ENCODE measurements at places on chromosomes 12 and 14.
A peak's percentile ranks its signal among the peaks of the same experiment; 100 is the strongest.

- DNase-seq: no peak
These were observed 510.8 kb downstream of the TMTC2 start for GRCh38 chr12:83197483-83197914.

DNA sequence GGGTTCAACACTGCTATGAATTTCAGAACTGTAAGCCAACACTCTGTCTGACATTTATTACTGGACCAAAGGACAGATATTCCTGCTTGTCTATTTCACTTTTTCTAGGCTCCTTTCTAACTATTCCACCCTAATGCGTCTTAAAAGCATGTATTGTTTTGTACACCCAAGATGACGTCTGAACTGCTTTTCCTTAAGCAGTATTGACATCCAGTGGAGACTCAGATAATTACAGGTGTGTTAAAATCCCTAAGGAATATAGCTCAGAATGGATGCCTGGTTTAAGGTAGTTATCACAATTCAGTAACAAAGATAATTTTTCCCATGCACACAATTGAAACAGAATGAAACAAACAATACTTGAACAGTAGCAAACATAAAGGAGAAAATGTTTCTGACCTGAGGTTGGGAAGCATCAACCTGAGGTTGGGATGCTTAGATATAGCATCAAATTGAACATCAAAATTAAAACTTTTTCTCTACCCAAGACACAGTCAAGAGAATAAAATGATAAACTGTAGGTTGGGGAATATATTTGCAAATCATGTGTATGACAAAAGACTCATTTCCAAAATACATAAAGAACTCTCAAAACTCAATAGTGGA lies 93.7 kb upstream of the PTPRR start:
- DNase-seq: no peak

DNA sequence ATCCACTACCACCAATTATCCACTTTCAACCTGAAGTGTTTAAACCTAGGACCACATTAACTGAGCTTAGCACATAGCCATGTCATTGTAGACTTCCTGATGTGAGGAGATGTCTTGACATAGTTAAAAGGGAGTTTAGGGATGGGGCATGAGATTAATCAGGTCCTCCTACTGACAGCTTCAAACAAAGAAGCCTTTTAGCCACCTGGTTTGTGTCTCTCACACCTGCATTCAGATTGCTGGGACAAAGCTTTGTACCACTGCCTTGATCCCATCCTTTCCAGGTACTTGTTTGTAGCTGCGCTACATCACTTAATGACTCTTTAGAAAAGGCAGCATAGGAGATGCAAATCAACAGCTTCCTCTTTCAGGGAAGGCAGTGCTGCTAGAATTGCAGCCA lies 340.7 kb upstream of the DDHD1 start:
- DNase-seq: no peak

DNA sequence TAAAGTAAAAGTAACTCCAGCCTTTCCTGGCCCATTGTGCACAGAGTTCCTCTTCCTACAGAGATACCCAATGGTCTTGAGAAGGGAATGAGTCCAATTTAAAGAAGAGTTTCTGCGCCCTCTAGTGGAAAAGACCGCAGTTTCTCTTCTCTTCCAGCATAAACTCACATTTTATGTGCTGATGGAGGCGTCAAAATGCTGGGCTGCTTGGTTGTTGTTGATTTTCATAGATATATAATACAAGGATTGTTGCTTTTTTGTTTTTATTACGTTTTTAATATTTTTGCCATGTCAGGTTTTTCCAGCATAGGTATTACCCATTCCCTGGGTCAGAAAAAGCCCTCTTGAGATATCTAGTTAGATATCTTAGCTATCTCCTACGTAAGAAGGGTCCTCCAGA lies 356.9 kb upstream of the STXBP6 start:
- peak; percentile 43 for DNase-seq

DNA sequence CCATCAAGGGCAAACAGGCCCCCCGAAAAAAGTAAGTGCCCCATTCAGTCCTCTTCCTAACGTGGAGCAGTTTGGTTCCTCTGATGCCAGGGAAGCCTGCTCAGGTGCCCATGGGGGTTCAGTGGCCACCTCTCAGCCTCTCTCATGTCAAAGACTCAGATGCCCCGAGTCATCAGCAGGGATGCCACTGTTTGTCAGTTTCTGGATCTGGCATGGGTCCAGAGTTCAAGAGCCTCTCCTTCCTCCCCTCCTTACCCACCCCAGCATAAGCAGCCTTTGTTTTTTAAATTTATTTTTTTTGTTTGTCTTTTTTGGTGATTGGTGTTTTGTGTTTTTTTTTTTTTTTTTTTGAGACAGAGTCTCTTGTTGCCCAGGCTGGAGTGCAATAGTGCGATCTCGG lies 11.3 kb downstream of the KMT5A start:
- no peak for DNase-seq

GRCh38 chr14:81434230-81434629 lies 34.1 kb upstream of the STON2 start:
- no peak for DNase-seq

GRCh38 chr12:126095748-126096510 lies 1030.7 kb downstream of the AACS start:
- no peak for DNase-seq

DNA sequence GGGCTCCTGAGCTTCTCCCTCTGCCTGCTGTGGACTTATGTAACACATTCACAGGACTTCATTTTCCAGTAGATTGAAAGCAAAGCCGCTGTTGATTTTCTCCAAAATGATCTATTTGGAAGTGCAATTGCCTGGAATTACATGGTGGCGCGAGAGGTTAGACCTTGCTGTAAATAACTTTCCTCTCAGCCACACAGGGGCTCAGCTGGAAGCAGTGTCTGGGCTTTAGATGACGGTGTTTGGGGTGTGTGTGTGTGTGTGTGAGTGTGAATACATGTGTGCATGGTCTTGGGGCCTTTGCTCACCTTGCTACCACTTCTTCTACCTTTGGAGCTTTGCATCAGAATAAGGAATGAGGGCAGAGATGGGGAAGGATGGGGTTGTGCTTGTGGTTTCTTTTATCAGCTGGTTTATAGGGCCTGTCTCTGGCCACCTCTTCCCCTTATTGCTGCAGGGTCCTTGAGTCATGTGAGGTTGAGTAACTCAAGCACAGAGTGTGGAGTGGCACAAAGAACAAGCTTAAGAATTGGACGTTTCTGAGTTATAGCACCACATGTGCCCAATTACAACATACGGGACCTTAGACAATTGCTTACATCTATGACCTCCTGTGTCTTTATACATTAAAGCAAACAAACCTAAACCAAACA lies 280.6 kb downstream of the NRXN3 start:
- DNase-seq: no peak

DNA sequence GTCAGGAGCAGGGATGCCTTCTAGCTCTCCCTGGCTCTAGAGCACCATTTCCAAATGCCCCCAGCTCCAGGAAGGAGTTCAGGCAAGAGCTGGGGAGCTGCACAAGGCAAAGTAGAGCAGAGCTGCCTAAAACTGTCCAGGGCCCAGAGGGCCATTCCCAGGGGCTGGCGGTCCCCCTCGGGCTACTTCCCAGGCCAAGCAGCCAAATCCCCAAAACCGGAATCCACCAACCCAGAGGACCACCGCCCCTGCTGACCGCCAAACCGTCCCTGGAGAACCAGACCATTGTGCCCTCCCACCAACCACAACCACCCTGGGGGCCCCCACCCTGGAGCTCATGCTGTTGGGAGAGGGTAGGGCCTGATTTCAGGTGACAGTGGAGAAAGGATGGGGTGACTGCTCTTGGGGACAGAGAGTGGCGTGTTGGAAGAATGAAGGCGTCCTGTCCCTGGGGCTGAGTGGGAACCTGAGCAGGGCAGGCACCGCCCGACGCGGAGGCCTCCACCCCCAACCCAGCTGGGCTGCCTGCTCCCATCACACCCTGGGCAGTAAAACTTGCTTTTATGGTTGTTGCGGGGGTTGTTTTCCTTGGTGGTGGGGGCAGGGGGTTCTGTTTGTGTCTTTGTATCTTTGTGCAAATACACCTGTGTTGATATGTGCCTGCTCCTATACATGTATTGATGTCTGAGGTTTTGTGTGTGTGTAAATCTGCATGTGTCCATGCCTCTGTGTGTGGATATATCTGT lies 24.0 kb upstream of the KRT78 start:
- no peak for DNase-seq

- DNase-seq: no peak
These were observed 46.5 kb downstream of the BTBD7 start for GRCh38 chr14:93286212-93286890.

- DNase-seq: no peak
These were observed 149.5 kb upstream of the EEA1 start for GRCh38 chr12:93078577-93078976.

DNA sequence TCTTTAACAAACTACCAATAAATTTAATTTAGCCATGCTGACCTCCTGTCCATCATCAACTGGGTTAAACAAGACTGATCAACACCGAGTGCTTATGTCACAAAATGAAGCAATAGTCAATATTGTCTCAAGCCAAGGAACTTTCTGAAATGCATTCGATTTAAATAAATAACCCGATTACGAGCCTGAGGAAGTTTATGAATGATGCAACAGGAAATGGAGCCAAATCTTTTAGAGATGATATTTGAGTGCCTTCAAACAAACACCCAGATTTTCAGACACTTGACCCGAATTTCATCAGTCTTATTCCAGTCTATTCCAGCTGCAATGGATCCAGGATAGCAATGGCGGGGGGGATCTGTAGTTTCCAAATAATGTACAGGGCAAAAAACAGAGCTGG lies 27.9 kb downstream of the FAR2 start:
- no peak for DNase-seq

DNA sequence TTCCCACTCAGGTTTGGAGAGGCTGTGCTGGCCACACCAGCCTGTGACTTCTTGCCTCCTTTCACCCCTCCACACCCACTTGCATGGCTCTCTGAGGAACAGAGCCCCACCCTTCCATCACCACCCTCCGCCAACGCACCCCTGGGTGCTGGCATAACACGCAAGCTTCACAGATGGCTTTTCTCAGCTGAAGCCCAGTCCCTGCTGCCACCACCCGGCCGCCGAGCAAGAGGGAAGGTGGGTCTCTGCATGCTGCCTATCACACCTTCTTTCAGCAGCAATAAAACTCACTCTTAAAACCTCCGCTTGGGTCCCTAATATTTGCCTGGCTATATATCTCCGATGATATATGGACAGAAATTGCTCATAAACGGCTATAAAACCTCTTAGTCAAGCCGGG lies 41.6 kb downstream of the SMUG1 start:
- DNase-seq: no peak

GRCh38 chr12:56878010-56878339 lies 56.2 kb downstream of the SDR9C7 start:
- DNase-seq: no peak

DNA sequence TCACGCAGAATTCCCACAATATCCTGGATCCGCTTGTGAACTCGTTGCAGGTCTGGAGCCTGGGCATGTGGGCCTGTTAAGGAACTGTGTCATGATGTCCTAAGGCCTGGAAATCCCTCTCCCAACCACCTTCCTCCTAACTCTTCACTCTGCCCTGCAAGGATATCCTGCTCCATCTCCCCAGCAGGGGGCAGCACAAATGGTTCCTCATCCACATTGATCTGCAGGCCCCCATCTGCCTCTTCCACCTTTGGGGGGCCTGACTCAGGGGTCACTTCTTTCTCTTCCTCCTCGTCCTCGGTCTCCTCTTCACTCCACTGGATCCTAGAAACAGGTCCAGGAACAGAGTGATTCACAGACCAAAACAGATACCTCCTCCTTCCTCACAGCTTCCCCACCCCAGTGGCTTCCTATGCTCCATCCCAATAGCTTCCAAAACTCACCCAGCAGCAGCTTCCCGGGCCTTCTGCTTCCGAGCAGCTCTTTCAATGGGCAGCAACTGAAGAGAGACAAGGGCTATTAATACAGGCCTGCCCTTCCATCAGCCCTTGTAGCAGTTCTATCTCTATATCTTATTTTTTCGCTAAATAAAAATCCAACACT lies 4.5 kb downstream of the NOP2 start:
- peak; percentile 53 for DNase-seq

DNA sequence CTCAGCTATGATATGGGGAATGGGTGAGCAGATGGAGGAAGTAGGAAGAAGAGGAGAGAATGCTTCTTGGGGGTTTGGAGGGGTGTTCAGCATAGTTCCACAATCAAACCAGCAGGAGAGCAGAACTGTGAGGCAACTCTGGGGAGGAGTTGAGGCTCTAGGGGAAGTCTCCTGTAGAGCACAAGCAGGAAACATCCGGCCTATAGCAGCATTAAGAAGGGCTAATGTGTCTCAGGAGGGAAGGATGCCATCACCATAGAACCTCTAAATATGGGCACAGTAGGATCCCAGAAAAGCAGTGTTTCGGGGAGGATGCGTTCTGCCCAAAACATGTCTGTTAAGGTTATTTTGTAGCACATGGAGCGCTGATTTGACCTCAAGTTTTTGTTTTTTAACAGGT lies 8.4 kb upstream of the SALL2 start:
- DNase-seq: no peak

DNA sequence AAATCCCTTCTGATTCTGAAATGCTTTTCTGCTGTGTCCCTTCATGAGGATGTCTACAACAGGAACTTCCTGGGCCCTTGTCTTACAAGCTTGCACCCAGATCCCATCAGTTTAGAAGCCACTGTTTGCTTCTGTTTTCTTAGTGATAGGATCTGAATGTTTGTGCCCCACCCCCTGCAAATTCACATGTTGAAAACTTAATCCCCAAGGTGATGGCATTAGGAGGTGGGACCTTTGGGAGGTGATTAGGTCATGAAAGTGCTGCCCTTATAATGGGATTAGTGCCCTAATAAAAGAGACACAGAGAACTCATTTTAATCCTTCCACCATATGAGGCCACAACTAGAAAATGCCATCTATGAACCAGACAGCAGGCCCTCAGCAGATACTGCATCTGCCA lies 36.0 kb upstream of the GNPNAT1 start:
- no peak for DNase-seq

DNA sequence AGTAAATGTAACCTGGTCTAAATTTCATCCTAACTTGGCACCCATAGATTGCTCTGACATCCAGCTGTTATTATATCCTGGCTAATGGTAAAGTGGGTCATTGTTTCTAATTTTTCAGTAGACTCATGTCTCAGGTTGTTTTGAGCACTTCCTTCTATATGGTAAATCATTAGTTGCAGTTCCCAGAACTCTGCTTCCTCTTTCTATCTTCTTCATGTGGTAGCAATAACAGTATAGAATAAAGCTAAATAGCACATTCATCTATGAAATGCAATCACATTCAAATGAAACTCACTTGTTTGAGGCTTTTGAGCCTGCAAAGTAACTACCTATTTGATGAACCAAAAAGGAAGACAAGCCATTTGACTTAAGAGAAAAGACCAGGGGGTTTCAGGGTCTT lies 65.1 kb upstream of the GZMB start:
- DNase-seq: no peak

DNA sequence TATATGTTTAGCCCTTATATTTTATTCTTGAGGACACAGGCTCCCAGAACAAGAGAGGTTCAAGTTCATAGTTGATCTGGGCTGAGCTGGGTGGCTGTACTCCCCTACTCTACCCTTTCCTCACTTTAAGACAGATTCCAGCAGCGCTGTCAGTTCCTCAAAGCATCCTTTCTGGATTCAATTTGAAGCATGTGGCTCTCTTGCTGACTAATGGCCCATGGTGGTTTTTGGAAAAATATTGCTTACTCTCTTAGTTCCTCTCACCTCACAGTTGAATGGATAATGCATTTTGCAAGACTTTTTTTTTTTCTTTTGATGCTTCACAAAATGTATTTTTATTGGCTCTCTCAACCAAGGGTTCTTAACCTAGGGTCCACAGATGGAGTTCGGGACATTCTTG lies 4.1 kb downstream of the PELI2 start:
- no peak for DNase-seq
